ENCODE measurements at places on chromosomes 3 and 15.

DNA sequence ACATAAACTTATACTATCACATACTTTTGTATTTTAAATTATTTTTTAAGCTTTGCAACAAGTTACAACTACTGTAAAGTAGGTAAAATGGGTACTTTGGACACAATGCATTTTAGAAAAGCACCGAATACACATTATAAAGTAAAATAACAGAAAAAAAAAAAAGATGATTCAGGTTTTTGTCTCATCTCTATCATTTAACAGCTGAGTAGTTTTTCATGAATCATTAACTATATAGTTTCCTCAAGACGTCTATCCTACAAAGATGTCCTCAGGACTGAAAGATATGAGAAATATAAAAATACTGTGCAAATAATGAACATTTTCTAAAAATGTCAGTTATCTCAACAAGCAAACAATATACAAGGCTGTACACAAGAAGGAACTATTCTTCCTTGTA is 46.9 kb downstream of the ANKRD28 start:
- DNase-seq = no peak

DNA sequence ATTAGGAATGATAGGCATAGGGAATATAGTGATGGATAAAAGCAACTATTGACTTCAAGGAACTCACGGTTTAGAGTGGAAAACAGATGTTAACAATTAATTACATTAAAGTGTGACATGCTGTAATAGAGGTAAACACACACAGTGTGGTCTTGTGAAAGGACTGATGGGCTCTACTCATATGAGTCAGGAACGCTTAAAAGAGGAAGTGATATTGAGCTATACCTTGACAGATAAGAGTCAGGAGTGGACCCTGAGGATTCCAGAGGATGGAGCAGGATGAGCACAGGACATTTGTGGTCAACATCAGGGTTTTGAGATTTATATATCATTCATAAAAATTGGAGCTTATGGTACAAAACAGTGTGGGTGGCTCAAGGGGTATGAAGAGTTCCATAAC is 11.0 kb downstream of the EXOG start:
- DNase-seq = no peak

DNA sequence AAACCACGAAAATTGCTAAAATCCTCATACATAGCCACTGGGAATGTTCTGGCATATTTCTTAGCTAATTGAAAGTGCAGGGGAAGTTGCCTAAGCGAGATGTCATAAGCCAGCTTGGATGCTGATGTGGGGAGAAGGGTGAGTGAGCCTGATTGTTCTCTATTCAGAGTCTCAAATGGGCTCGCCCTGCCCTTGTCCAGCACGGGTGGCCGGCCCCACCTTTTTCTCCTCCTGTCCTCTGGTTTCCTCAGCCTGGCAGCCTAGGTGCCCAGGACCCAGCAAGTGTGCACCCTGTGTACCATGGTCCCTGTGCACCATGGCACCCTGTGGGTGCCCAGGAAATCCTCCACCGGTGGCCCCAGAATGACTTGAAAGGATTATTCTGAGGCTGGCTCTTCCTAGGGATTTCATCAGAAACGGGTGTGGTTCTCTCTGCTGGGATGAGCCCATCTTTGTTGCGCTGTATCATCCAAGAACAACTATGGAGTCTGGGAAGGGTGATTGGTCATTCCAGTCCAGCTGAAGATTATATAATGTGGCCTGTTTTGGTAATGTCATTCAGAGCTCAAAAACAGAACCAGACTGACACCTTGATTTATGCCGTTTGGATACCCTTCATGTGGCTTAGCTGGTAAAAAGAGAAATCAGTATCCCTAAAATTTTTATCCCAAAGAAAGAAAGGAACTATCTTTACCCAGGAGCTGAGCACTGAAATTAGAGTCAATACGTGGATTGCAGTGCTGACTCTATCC is 150.8 kb upstream of the BHLHE40 start:
- DNase-seq = no peak

- DNase-seq = no peak
Observed at GRCh38 chr3:54443561-54444161, 321.3 kb downstream of the CACNA2D3 start.

DNA sequence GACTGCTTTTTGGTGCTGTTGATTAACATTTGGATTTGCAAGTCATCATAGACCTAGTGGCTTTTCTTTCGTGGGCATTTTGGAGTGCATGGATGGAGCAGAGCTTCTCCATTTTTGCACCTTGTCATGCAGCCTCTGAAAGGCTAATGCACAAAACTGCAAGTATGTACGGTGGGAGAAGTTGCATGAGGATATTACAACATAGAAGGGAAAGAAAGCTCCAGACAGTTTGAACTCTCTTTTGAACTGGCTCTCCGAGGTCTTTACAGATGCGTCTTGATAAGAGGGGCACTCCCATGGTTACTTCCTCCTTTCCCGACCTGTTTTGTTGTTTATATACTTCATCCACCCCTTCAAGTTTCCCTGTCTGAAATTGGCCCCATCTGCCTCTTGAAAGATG is 147.1 kb upstream of the GBE1 start:
- no peak for DNase-seq

GRCh38 chr3:74510261-74510818 is 104.1 kb downstream of the CNTN3 start:
- DNase-seq = no peak

DNA sequence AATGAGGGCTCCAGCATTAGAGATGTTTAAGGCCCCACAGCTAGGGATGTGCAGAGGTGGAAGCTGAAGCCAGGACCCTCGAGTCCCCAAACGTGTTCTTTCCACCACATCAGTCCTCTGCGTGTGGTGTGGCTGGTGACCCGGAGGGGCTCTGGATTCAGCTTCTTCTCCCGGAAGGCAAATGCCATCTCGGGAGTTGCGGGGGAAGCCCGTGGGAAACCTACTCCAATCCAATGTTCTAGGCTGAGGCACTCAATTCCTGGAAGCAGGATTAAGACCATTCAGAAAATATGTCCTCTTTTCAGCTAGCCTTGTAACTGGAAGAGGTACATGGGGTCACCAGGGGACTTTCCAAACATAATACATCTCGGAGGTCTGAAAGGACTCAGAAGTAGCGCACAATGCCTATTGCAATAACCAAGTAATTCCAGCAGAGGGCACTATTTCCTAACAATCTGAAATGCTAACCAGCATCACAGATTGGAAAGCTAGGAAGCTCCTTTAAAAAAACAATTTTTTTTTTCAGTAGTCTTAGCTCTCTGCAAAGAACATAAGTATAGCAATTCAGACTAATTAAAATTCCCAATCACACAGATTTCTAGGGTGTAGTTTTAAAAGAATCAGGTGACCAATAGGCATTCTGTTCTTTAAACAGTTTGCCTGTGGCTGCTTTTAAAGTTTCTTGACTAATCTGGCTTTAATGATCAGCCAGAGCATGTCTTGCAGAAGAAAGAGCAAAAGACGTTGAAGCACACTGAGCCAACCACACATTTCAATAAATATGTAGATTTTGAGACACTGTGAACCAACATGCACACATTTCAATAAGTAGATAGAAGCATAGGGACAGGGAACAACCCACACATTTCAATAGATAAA is 36.1 kb downstream of the BNC1 start:
- peak; percentile 44 for DNase-seq

DNA sequence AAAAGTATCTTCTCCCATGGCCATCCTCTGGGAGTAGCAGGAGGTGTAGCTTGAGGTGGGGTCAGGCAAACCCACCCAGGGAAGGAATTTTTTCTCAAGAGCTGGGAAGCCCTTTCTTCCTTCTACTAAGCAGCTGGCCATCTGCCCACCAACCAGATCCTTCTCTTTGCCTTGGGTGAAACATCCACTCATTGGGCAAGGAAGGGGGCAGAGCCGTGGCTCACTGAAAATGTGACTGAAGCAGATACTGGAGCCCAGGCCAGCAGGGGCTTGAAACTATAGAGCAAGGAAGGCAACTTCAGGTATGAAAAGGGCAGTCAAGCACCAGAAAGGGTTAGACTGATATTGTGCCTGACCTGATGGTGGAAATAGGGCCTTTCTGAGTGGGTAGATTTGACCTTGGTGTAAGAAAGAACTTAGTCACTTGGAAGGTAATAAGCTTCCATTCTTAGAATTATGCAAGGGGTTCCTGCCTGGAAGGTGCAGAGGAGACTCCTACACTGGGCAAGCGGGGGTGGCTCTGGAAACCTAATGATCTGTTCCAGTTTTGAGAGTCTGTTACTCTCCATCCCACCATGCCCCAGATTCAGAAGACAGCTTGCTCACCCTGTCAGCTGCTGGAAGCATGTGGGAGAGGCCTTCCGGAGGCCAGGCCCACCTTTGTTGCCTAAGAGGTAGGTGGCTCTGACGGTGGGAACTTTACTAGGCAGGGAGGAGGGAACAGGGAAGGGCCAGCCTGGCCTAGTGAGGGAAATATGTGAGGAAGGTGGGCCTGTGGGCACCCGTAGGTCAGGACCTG is 22.0 kb upstream of the PLA2G4E start:
- no peak for DNase-seq

DNA sequence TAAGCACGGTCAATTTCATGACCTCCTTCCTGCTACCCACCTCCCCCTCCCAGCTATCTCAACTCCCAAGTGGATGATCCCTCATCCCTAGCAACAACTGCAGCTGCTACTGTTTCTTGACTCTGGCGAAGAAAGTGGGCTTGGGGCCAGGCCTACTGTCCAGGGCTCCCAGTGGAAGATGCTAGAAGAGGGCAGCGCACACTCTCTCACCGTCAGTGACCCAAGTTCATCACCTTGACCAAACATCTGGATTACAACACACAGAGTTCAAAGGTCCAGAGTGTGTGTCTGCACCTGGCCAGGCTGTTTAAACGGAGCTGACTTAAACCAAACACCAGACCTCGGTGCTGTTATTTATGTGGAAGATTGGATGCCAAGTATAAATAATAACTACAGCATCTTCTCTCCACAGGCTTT is 385.6 kb downstream of the SHQ1 start:
- no peak for DNase-seq

DNA sequence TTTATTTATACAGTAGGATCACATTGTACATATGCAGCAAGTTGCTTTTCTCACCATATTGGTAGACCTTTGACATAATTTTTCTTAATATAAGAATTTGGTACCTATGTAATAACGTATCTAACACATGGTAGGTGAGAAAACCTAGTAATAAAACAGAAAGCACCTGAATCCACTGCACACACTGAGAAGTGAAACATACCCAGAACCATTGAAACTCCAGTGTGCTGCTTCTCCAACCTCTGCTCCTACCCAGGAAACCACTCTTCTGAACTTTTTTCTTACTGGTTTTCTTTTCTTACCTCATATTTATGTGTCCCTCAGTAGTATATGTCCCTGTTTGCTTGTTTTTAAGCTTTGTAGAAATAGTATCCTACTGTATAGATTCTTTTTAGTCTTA is 293.0 kb downstream of the UBE2E2 start:
- no peak for DNase-seq

GRCh38 chr15:90184119-90184785 is 16.9 kb upstream of the SEMA4B start:
- peak; percentile 95 for DNase-seq

GRCh38 chr3:69764121-69764741 is 25.0 kb downstream of the MITF start:
- peak; percentile 66 for DNase-seq

- DNase-seq = peak; percentile 48
Observed at GRCh38 chr3:127964053-127964452, 49.0 kb downstream of the KBTBD12 start.

DNA sequence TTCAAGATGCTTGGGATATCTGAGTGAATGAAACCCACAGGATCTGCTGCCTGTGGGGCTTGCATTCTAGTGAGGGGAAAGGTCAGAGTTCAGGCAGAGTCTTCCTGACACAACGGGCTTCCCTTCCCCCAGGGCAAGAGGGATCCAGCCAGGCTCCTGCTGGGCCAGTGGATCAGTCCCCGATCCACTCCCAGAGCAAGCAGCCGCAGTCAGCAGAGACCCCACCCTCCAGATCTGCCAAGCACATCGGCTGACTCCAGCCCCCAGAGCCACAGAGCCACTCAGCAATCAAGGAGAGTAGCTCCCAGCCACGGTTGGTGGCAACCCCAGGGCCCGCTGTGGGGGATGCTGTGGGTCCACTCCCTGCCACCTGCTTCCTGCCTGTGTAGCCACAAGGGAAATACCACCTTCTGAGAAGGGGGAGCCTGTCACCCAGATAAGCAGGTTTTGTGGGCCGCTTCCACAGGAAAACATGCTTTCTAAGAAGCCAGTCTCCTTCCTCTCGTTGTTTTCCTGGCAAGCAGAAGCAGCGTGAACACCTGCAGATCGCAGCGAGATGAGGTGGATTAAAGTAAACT is 44.9 kb downstream of the CPN2 start:
- peak; percentile 85 for DNase-seq

DNA sequence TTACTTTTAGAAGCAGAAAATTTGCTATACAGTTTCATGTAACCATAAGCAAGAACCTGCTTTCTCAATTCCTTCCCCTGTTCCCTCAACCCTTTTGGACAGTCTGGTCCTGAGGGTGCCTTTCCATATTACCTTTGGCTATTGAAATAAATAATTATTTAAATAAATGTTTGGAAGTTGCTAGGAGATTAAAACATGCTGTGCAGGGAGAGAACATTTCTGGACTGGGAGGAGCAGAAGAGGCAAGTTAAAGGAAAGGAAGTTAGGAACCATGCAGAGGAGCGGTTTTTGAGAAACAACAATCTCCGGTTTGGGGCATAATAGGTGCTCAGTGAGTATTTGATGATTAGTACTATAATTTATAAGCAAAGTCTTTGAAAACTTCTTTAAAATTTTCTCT is 41.8 kb downstream of the ZNF609 start:
- no peak for DNase-seq
